Suppressor macrophage (primary cell): ENCODE measurements at places on chromosomes 2 and 18.

GRCh38 chr2:225670111-225670974 is 270.8 kb downstream of the NYAP2 start:
- no peak for DNase-seq

DNA sequence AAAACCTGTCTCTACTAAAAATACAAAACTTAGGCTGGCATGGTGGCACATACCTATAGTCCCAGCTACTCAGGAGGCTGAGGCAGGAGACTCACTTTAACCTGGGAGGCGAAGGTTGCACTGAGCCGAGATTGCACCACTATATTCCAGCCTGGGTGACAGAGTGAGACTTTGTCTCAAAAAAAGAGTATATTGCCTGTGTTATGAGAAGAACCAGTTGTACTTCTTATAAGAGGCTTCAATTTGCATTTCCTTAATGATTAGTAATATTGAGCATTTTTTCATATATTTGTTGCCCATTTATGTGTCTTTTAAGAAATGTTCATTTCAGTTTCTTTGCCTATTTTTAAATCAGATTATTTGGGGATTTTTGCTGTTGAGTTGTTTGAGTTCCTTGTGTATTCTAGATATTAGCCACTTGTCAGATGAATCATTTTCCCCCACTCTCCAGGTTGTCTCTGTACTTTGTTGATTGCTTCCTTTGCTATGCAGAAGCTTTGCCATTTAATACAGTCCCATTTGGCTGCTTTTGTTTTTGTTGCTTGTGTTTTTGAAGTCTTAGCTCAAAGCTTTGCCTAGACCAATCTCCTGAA is 75.8 kb upstream of the LRPPRC start:
- no peak for DNase-seq

DNA sequence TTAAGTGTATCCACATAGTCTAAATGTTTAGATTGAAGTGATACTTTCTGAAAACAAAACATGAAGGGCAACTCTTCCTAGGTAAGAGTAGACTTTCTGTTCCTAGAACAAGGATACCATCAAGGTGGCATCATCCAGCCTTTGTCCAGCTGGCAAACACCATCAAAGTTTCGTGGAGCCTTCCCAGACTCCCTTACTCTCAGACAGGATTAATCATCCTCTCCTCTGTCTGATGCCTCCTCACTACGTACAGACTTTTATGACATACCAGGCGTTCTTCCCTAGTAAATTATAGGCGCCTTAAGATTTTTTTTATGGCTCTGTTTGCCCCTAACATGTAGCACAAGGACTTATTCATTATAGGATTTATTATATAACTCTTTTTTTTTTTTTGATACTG is 29.4 kb upstream of the ASNSD1 start:
- no peak for DNase-seq

GRCh38 chr18:44708451-44709083 is 27.9 kb downstream of the SETBP1 start:
- no peak for DNase-seq
